Panc1 (cell line): ENCODE measurements at places on chromosomes 3 and 15. TPM values are rescaled to one million over a fixed set of nuclear protein-coding genes. Genes with fewer than 3 reads are reported as not detected.

The GALNT15 gene
- total RNA-seq = 0.10 TPM

The UACA gene
- total RNA-seq = 303 TPM

The NLGN1 gene
- 0.85 TPM for total RNA-seq

The CKMT1A gene
- 4.6 TPM for total RNA-seq

The CEMIP gene
- 0.46 TPM for total RNA-seq

The ZNF80 gene
- total RNA-seq = not detected

The ZPLD1 gene
- total RNA-seq = not detected
